Stimulated activated CD4-positive, alpha-beta T cell treated with anti-CD3 and anti-CD28 coated beads, Interleukin-1b, Interleukin-23, amount 100 ng/mL, for 4 hours (primary cell): ENCODE measurements at places on chromosomes 6 and 20.

GRCh38 chr6:157842212-157842611 lies 19.2 kb downstream of the SNX9 start:
- DNase-seq = no peak

DNA sequence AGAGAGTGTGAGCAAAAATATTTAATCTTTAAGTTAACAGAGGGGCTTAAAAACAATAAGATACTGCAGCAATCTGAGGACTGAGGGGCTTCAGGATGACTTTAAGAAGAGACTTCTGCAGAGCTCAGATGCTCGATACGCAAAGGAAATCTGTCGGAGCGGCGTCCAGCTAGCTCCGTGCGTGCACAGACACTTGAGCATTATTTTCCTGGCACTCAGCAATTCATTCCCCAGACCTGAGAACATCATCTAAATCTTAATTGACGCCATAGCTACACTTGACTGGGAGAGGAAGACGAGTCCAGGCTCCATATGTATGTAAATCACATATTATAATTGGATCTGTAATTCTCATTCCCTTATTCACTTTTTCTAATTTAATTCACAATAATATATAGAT lies 228.2 kb downstream of the SOD2 start:
- DNase-seq = no peak

DNA sequence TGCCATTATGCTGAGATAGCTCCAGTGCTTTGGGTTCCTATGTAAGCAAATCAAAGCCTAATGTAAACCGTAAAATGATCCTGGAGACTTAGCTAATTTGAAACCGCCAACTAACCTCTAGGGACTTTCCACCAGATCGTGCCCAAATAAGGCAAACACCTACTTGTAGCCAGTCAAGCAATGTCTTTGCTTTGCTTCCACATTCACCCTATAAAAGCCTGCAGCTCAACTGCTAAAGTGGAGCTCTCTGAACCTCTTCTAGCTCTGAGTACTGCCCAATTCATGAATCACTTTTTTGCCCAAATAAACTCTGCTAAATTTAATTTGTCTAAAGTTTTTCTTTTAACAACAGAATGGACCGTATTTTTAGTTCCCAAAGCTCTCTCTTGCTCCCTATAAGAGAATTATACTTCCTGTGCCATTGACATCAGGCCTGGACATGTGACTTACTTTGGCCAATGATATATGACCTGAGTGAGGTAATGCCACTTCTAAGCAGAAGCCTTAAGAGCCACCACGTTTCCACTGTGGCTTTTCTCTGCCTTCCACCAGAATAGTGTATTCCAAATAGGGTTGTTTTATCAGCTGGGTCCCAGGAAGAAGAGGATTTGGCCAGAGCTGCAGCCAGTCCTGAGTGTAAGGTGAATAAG lies 34.8 kb upstream of the PSMF1 start:
- DNase-seq = no peak

- no peak for DNase-seq
Measured at GRCh38 chr20:952196-952795, 36.2 kb upstream of the ANGPT4 start.

DNA sequence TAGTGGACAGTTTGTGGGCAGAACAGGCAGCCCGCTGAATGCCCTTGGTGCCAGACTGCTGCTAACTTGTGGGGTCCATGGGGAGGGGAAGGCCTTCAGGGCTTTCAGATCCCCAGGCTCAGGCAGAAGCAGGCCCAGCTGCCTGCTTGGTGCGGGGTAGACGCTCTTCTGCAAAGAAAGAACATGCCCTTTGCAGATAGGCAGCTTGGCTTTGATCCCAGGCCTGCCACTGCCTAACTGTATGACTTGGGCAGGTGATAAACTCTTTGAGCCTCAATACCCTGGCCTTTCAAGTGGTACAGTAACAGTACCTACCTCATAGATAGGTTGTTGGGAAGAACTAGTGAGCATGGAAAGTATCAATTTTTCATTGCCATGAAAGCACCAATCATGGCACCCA lies 28.4 kb downstream of the CHMP4B start:
- DNase-seq = no peak

DNA sequence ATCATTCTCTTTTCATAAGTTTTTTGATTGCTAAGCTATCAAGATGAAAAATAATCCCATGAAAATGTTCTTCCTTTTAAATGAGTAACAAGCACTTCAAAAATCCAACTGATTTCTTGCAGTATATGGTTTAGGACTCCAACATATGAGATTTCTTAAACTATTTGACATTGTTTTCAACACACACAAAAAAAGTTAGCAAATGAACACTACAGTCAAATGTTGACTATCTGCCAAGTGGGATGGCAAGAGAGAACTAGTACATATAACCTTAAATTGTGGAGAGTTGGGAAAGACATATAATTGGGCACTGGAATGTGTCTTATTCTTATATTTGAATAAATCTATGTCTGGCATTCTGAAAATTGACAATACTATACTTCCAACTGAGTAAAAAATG lies 15.6 kb downstream of the COL21A1 start:
- no peak for DNase-seq

GRCh38 chr6:9927275-9927674 lies 487.6 kb downstream of the TFAP2A start:
- DNase-seq = no peak

DNA sequence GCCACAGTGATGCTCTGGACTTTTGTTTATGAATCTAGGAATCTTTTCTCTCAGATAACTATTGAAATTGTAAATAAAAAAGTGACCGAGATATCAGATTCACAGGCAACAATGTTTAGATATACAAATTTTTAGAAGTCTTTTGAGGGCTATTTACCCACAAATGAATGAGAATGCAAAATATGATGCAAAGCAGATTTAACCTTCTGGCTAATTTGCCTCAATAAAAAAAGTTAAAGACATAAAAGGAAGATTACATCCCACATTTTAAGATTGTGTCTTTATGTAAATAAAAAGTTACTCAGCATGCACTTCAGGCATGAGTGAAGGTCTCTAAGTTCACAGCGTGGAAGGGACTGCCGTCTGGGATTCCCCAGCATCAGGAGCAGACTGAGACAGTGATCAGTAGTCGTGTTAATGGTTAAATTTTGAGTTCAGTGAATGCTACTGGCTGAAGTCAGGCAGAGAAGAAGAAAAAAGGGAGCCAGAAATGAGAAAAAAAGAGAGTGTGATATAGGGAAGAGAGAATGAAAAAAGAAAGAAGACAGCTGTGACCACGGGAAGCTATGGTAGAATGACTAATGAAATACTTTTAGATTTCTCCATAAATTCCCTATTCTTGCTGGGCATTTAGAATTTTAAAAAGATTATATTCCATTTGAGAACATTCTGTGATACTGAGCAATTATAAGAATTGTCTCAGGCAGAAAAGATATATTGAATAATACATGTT lies 93.6 kb downstream of the MYB start:
- no peak for DNase-seq
